Activated CD4-positive, alpha-beta memory T cell treated with anti-CD3 and anti-CD28 coated beads for 36 hours (primary cell): ENCODE measurements at places on chromosomes 7 and 10. TPM values are rescaled to one million over a fixed set of nuclear protein-coding genes. Genes with fewer than 3 reads are reported as not detected.

Gene ICA1
- total RNA-seq, result 2.4 TPM

Gene ASZ1
- total RNA-seq, result not detected

Gene GLRX3
- total RNA-seq, result 113 TPM

Gene DGKI
- 7.0 TPM for total RNA-seq

DNA sequence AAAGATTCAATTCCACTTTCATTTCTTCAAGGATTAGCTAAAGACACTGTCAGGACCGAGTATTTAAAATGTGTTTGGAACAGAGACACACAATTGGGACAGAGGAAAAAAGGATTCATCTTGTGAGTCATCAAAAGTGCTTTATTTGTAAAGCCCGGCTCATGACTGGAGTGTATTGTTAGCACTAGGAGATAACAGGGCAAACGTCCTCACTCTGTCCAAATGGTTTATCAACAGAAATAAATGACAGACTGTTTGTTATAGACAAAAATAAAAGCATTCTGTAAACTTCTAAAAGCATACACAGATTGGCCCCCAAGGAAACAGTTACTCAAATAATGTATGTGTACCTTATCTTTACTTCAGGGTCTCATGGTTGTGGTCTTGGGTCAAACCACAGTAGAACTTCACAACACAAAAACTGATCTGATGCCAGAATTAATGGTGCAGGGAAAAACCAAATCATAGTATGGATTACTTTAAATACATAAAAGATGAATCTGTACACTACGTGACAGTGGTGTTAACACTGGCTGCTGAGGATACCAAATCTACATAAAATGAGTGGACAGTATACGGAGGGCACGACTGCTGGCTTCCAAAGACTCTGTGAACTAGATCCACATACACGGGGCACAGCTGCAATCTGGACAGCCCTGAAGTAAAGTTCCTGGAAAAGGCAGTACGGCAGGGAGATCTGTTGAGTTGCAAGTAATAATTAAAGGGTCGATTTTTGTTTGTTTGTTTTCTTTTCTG, 179.4 kb downstream of the PIP4K2A start:
- H3K4me3 ChIP-seq, result no peak overlapping the region
- H3K27me3 ChIP-seq, result no peaks in the 10 kb centered on the region
- no peaks in the 10 kb centered on the region for H3K4me1 ChIP-seq

DNA sequence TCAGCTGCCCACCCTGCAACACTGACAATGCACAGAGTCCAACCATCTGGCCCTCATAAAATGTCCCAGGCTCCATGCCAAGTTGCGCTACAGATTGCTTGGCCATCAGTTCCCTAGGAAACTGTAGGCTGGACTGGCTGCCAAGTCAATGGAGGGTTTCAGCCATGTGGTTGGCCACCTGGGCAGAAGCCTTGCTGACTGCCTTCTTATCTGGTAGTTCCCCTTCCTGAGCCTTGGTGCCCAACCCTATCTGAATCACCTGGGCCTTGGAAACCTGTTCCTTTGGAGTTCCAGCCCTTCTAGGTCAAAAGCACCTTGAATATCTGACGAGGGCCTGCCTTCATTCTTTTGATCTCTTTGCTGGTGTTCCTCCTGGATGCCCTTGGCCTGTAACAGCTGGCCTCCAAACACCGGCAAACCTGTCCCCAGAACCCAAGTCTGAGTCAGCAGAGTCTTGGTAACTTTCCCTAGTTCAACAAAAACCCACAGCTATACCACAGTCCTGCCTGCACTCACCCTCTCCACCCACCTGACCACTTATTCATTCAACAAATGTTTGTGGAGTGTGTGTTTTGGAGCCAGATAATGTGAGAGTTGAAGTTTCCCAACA, 37.4 kb upstream of the KDM7A start:
- peaks cover 57% of the 10 kb centered on the region for H3K4me1 ChIP-seq
- H3K36me3 ChIP-seq, result peaks cover 1% of the 10 kb centered on the region
- no peaks in the 10 kb centered on the region for H3K27me3 ChIP-seq
- peak; percentile 69 for DNase-seq

DNA sequence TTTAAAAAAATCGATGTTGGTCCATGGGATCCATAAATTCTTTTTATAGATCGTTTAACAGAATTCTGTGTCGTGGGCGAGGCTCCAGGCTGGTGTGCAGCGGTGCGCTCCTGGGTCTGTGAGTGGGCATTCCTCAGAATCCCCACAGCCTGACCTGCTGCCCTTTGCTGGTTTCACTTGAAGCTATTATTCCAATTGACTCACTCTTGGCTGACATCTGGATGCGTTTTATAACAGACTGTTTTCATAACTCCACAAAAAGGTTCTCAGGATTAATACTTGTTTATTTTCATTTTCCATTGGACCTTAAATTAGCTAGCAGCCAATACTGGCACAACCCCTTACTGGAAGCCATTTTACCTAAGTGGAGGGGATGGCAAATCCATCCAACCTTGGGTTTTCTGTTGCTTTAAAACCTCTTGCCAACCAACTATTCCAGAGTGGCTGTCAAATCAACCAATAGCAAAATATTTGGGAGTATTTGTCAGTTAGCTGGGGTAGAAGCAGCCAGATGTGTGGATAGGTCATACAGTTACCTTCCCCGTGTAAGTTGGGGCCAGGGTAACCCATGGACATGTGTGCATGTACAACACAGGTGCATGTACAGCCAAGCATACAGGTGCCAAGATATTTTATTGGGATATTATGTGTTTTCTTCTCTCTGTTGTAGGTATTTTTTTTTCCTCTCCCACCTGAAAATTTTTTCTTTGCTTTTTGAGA, 160.7 kb upstream of the ZNF32 start:
- DNase-seq, result no peak
- H3K27ac ChIP-seq, result no peak overlapping the region
- H3K36me3 ChIP-seq, result no peaks in the 10 kb centered on the region
- H3K4me1 ChIP-seq, result peaks cover 27% of the 10 kb centered on the region
- no peaks in the 10 kb centered on the region for H3K27me3 ChIP-seq
- no peak overlapping the region for H3K4me3 ChIP-seq

DNA sequence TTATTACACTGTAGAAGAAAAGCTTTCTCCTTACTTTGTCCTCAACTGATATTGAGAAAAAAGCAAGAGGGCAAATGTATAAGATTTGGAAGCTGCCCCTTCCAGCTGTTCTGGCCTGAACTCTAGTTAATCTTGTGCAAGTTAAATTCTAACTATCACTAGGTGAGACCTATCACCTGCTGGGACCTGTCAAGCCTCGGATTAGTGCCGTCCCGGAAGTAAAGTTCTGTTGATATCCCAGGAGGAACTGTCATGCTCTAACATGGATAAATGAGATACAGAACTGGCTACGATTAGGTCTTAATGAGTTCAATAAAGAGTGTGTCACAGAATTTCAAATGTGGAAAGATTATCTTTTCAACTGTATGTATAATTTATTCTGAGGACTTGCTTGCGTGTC, 1.2 kb upstream of the BPGM start:
- peaks cover 36% of the 10 kb centered on the region for H3K4me1 ChIP-seq
- DNase-seq, result no peak
- no peak overlapping the region for H3K27ac ChIP-seq
- H3K36me3 ChIP-seq, result peaks cover 8% of the 10 kb centered on the region
- no peak overlapping the region for H3K4me3 ChIP-seq

GRCh38 chr7:117666031-117666430, 186.2 kb downstream of the CFTR start:
- no peak for DNase-seq
- H3K36me3 ChIP-seq, result no peaks in the 10 kb centered on the region
- no peaks in the 10 kb centered on the region for H3K27me3 ChIP-seq
- H3K4me3 ChIP-seq, result no peak overlapping the region
- H3K27ac ChIP-seq, result no peak overlapping the region

GRCh38 chr10:102648889-102649796, 4.9 kb downstream of the TRIM8 start:
- H3K4me3 ChIP-seq, result peak overlapping the region; percentile 98
- H3K36me3 ChIP-seq, result peaks cover 31% of the 10 kb centered on the region
- no peaks in the 10 kb centered on the region for H3K27me3 ChIP-seq
- peaks cover 70% of the 10 kb centered on the region for H3K4me1 ChIP-seq
- peak; percentile 52 for DNase-seq

GRCh38 chr7:150946421-150947240, 31.5 kb downstream of the KCNH2 start:
- peaks cover 10% of the 10 kb centered on the region for H3K27me3 ChIP-seq
- DNase-seq, result no peak
- H3K27ac ChIP-seq, result no peak overlapping the region
- peaks cover 15% of the 10 kb centered on the region for H3K4me1 ChIP-seq
- H3K4me3 ChIP-seq, result no peak overlapping the region
